ENCODE measurements at places on chromosomes 13 and 19.

DNA sequence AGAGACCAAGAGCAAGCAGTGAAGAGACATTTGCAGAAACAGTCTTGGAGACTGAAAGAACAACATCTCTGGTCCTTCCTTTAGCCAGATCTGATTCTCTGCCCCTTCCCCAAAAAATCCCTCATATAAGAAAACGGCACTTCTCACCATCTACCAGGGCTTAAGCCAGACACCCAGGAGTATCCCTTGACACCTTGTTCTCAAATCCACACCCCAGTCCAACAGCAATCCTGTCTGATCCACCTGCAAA, 1.7 kb upstream of the PLEKHG2 start:
- DNase-seq, result peak; percentile 17

- no peak for DNase-seq
These were observed 60.9 kb downstream of the ATP8A2 start for GRCh38 chr13:25432691-25433090.

DNA sequence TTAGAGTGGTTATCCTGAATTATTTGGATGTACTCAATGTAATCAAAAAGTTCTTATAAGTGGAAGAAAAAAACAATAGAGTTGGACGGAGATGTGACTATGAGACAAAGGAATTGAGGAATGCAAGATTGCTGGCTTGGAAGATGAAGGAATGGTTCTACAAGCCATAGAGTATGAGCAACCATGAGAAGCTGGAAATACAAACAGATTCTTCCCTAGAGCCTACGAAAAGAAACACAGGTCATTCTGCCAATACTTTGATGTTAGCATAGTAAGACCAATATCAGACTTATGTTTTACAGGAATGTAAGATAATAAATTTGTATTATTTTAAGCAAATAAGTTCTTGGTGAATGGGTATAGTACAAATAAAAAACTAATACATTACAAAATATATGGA, 249.2 kb downstream of the DIAPH3 start:
- peak; percentile 32 for DNase-seq

GRCh38 chr13:110150384-110151101, 156.4 kb downstream of the COL4A1 start:
- no peak for DNase-seq

GRCh38 chr13:96967248-96967745, 27.0 kb downstream of the OXGR1 start:
- no peak for DNase-seq

DNA sequence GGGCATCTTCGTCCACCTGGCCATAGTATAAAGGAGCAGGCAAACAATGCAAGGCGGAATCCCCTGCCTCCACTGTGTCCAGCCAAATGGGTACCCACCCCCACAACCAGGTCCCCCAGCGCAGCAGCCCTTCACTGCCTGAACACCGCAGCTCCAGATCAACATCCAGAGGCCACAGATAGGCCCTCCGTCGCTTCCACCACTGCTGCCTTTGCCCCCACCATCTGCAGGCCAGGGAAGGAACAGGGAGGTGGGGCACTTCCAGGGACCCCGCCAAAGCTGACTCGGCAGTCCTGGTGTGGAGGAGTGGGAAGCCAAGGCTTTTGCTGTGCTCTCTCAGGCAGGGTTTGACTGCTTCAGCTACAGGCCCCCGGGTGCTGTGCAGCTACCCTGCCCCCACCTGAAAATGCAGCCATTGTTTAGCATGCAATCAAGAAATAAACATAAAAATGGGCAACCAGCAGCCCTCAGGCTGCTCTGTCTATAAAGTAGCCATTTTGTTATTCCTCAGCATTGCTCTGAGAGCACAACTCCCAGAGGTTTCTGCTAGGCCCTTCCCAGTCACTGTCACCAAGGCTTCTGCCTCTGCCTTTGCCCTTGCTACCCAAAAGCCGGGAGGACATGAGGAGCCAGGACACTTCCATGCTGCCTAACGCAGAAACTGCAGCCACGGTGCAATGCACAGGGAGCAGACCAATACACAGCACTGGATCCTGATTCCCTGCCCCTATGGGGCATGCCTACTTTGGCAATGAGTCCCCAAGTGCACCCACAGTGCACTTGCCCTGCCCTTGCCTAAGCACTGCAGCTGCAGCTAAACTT, 733.2 kb upstream of the KLHL1 start:
- no peak for DNase-seq

GRCh38 chr13:52085421-52085820, 43.5 kb downstream of the NEK5 start:
- peak; percentile 21 for DNase-seq

GRCh38 chr13:103287659-103288058, 221.4 kb upstream of the SLC10A2 start:
- peak; percentile 42 for DNase-seq

DNA sequence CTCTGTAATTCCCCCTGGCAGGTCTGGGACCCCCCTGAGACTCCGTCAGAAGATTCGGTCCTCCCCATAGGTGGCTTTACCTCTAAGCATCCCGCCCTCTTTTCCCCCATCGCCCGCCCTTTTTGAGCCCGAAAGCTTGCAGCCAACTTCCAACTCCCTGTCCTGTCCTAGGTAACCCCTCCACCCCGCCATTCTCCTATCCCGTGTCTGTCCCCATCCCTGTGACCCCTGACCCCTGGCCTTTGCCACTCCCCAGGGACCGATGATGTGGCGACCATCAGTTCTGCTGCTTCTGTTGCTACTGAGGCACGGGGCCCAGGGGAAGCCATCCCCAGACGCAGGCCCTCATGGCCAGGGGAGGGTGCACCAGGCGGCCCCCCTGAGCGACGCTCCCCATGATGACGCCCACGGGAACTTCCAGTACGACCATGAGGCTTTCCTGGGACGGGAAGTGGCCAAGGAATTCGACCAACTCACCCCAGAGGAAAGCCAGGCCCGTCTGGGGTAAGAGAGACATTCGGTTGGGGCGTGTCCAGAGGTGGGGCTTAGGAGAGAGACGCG, 488 bp downstream of the RCN3 start:
- peak; percentile 24 for DNase-seq

GRCh38 chr13:59210543-59210942, 953.2 kb downstream of the DIAPH3 start:
- peak; percentile 55 for DNase-seq

- no peak for DNase-seq
These were observed 9.4 kb upstream of the SHISA2 start for GRCh38 chr13:26061256-26061655.

- DNase-seq, result no peak
These were observed 1829.0 kb upstream of the MIR17HG start for GRCh38 chr13:89518289-89519077.

GRCh38 chr13:48879432-48879831, 96.3 kb upstream of the FNDC3A start:
- DNase-seq, result no peak

DNA sequence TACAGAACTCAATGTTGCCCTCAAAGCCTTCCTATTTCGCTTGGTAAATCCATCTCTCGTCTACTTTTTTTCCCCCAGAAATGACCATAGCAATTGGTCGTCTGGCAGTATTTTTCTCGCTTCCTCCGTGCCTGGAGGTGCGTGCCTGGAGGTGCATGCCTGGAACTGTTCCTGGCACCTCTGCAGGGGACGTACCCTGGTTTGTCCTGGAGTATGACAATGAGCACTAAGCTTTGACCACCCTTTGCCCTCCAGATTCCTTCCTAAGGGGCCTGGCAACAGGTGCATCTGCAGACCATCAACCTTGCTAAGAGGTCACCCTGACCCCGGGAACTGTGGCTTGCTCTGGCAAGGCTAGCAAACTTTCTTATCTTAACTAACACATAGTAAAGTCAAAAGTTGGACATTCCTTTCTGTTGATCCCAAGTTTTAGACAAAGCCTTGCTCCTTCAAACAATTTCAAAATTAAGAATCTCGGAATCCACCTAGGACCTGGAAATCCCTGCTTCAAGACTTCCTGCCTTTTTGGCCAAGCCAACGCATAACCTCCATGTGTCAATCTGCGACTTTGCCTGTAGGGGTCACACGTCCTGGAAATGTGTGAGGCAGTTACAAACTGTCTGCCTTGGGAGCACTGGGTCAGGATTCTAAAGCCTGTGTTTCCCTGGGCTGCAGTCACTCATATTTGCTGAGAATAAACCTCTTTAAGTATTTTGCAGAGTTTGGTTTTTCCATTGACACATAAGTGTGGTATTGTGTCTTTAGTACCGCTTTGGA, 28.8 kb upstream of the TUBGCP3 start:
- DNase-seq, result peak; percentile 59

DNA sequence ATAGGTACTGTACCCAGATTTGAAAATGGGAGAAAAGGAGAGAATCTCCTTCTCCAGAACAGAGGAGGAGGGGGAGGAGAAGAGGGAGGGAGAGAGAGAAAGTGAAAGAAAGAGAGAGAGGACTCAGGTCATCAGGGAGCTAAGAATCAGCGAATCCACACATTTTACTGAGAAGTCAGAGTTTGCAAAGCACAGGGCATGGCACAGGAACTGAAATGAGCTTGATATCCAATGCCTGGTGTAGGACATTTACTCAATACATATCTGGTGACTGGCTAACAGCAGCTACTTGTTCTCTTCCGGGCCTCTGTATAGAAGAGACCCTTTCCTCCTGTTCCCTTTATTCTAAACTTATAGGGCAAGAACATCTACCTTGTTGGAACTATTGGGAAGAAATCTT, 375.1 kb downstream of the KLF5 start:
- DNase-seq, result no peak

- peak; percentile 32 for DNase-seq
These were observed 30.2 kb upstream of the SACS start for GRCh38 chr13:23463661-23464060.

DNA sequence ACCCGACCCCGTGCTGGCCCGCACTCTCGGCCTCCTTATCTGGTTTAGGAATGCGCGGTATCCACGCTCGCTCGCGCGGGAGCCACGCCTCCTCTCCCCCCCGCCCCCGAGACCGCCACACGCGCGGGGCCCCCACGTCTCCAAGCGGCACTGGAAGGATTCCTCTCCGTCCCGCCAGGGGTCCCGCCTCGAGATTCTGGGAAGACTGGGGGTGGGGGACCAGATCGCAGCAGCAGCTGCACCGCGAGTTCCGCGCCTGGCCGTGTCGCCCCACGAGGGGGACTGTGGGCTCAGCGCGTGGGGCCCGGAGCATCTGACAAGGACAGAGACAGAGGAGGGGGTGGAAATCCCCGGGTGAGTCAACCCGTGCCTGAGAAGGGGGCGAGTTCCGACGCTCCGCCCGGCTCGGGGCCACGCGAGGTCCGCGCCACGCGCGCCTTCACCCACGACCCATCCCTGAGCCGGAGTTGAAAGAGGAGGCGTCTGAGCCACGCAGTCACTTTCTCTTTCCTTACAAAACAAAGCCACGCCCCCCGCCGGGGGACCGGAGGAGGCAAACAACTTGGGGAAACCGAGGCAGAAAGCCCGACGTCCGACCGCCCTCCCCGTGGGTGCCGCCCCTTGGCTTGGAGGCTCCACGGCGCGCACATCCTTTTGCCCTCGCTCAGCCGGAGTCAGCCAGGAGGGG, 814 bp downstream of the S1PR2 start:
- peak; percentile 72 for DNase-seq

DNA sequence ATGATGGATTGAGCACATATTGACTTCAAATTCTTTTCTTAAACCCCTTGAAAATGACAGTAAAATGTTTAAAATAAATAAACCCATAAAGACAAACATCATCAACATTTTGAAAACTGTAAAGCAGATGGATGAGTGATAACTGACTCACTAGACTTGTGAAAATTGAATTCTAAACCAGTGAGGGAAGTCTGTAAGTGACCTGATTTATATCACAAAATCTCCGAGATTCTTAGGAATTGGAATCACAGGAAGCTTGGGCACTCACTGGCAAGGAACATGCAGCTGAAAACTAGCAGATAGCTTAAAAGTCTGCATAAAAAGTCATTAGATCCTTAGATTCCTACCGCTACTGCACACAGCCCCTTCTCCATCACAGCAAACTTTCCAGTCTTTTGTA, 51.3 kb upstream of the TSC22D1 start:
- DNase-seq, result no peak

DNA sequence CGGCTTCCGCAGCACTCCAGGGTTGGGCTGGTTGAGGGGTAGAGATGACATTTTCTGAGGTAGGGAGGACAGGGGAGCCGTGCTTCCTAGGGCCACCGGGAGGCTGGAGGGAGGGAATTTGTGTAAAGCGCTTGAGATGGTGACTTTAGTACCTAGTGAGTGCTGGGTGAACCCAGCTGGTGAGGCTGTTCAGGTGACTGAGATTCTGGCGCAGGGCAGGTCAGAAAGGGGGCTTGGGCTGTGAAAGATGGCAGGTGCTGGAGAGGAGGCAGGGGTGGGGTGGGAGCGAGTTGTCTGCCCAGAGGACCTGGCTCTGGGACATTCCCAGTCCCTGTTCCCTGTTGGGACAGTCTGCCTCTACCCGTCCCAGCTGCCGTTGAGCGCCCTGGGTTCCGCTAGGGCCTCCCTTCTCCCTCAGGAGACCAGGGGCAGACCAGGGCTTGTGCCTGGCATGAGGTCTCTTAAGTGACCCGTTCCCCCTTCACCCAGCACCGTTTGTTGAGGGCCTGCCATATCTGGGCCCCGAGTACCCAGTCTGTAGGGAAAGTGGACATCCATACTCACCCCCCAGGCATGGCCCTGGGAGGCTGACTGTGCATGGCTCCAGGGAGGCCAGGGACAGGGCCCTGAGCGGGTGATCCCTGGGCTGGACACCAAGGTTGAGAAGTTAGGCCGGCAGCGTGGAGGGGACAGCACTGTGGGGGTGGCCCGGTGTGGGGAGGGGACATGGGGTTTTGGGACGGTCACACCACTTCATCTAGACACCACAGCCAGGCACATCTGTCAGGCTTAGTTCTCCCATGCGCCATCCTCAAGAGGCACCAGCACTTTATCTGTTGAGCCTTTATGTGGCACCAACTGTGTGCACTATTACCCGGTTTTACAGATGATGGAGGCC, 5.0 kb downstream of the PTOV1 start:
- no peak for DNase-seq

DNA sequence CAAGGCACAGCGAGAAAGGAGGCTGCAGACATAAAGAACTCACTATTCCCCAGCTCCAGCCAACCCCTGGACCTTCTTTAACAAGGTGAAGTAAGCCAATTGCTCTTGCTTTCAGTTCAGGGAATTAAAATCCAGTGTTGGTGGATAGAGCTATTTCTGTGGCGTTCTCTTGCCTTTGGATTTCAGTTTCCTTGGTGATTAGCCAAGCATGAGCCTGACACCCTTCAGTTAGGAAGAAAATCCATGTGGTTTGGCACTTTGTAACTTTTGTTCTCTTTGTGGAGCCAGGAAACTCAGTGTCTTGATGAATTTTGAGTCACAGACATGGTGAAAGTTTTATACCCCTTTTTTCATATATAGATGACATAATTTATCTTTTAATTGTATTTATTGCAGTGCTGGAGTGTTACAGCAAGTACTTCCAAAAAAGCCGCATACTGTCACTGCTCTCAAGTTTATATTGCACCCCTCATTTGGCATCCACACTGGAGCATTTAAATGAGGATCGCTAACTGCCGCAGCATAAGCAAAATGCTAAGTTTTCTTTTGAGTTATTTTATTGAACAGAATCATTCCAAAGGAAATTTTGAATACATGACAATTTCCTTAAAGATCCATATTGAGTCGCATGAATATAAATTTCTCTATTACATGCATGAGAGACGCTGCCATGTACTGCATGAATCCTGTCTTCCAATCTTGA, 406.8 kb downstream of the MYO16 start:
- peak; percentile 71 for DNase-seq

- no peak for DNase-seq
These were observed 282.8 kb upstream of the EDNRB start for GRCh38 chr13:78201411-78201810.

GRCh38 chr13:105665284-105665683, 870.2 kb downstream of the EFNB2 start:
- peak; percentile 89 for DNase-seq
